ENCODE measurements at places on chromosomes 7 and 10.

- DNase-seq: peak; percentile 16
Observed at GRCh38 chr7:149811221-149811620, 27.0 kb upstream of the ZNF862 start.

DNA sequence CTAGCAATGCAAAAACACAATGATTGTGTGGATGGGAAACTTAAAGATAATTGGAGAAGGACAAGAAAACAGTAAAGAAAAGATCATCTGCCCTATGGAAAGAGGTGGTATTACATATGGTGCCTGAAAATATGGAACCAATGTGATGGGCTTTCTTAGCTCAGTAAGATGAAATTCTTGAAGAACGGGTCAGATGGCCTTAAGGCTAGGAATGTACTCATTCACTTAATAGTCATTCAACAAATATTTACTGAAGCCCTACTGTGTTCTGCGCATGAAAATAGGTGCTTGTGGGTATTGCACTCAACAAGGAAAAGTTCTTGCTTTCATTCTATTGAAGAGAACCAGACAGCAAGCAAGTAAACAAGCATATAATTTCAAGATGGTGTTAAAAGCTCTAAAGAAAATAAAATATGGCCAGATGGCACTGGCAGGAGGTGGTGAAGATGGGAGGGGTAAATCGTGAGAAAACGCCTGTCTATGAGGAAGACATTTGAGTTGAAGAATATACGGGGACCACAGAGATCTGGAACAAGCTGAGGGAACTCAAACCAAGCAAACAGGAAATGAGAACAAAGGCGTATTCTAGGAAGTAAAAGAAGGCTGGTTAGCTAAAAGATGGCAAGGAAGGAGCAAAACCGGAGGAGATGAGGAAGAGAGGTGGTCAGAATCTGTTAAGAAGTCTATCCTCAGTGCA is 179.7 kb downstream of the ANK3 start:
- DNase-seq: no peak

DNA sequence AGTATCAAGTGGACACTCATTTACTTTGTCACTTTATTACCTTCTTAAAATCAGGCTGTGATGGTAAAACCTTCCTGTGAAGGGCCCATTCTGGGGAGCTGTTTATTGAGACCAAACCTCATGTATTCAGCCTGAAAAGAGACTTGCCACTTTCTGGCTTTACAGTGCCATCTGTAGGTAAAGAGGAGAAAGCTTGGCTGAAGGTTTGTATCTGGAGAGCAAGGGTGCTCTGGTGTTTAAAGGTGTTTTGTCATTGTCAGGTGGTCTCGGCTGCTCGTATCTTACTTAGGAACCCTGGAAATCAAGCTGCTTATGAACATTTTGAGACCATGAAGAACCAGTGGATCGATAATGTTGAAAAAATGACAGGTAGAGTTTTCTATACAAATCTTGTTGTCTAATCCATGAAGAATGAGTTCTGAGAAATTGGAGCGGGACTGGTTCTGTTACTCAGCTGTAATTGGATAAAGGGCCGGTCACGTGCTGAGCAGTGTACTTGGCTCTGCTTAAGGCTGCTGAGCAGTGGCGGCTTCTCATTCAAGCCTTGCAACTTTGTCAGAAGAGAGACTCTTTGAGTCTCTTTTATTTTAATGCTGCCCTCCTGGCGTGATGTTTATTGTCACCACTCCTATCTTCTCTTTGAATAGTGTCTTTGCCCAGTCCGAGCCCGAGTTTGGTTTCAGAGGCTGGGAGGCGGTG is 46.9 kb downstream of the AP3M1 start:
- DNase-seq: peak; percentile 14

- DNase-seq: no peak
Observed at GRCh38 chr10:122290334-122290733, 19.2 kb downstream of the BTBD16 start.

GRCh38 chr7:69800495-69800894 is 202.2 kb downstream of the AUTS2 start:
- DNase-seq: peak; percentile 71

GRCh38 chr7:41147606-41148485 is 555.0 kb downstream of the INHBA start:
- no peak for DNase-seq

GRCh38 chr7:25664593-25664992 is 436.3 kb upstream of the NPVF start:
- no peak for DNase-seq

GRCh38 chr10:32445740-32446535 is at the start of gene CCDC7:
CCDC7 (plus strand) TSS chr10:32446140; CDS start chr10:32451643, 5,503 bp downstream.
- peak; percentile 76 for DNase-seq

DNA sequence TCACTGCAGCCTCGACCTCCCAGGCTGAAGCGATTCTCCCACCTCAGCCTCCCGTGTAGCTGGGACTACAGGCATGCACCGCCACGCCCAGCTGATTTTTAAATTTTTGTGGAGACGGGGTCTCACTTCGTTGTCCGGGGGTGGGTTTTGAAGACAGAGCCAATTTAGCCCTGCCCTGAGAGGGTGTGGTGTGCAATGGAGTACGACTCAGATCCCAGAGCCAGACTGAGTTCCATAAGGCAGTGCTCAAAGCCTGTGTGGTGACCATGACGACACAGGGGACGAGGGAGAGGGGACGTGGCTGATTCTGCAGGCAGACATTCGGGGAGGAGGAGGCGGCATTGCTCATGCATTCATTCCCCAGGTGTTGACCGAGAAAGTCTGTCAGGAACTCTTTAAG is 72.1 kb downstream of the ZMIZ1 start:
- no peak for DNase-seq

- no peak for DNase-seq
Observed at GRCh38 chr7:123774496-123774895, 25.7 kb upstream of the WASL start.

GRCh38 chr7:135180122-135180521 is 9.6 kb upstream of the CYREN start:
- no peak for DNase-seq

- DNase-seq: no peak
Observed at GRCh38 chr7:42880392-42880791, 31.5 kb downstream of the C7orf25 start.

DNA sequence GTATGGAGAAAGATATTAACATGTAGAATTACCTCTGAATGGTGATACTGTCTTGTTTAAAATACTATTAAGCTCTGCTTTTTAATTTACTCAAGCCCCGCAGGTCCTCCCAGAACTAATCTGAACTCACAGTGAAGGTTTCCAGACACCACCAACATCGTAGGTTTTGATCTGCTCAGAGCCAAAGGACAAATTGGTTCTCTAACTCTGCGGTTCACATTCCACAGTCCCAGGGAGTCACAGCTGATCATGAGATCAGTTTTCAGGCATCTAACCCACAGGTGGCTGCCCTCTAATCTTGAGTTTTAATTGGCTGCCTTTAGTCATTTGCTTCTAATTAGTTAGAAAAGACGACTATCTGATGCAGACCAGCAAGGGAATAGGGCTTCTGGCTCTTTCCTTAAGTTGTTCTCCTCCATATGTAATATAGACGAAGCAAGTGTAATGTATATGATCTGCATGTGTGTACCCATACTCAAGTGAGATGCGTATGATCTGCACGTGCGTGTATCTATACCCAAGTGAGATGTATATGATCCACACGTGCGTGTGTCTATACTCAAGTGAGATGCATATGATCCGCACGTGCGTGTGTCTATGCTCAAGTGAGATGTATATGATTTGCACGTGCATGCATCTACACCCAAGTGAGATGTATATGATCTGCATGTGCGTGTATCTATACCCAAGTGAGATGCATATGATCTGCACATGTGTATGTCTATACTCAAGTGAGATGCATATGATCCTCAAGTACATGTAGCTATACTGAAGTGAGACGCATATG is 331.5 kb upstream of the NPVF start:
- DNase-seq: no peak

GRCh38 chr7:41048771-41049170 is 654.1 kb downstream of the INHBA start:
- DNase-seq: no peak

DNA sequence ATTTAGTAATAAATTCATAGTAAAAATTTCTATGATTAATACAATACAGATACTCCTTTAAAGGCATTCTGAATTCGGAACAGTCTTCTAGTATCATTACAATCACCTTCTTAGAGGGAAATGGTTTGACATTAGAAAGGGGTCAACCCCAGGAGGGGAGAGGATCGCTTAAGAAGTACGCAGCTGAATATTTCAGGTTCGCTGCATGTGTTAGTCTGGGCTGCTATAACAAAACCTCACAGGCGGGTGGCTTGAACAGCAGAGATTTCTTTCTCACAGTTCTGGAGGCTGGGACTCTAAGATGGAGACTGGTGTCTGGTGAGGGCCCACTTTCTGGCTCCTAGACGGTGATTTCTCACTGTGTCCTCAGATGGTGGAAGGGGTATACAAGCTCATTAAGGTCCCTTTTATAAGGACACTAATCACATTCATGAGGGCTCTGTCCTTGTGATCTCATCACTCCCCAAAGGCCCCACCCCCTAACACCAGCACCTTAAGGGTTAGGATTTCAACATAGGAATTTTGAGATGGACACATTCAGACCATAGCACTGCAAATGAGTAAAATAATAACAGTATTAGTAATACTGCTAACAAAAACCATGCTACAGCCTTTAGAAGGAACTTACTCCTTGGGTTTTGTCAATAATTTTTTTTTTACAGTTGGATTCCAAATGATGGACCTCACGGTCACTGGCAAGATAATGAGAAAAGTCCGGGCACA is 34.0 kb downstream of the GNA12 start:
- DNase-seq: no peak

DNA sequence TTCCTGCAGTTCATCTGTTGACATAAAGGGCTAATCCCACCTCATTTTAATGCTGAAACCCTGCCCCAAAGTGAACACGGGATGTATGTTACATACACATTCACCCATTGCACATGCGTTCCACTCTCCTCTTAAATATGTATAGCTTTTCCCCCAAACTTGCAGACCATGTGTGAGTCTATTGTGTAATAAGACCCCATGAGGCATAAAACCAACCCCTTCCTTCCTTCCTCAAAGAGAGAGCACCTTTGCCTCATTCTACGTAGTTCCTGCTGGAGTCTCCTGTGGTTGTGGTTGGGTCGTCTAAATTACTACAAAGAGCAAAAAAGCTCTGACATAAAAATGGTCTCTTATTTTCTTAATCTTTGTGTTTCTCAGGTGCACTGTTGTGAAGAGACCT is 345.7 kb upstream of the KLF6 start:
- DNase-seq: no peak

DNA sequence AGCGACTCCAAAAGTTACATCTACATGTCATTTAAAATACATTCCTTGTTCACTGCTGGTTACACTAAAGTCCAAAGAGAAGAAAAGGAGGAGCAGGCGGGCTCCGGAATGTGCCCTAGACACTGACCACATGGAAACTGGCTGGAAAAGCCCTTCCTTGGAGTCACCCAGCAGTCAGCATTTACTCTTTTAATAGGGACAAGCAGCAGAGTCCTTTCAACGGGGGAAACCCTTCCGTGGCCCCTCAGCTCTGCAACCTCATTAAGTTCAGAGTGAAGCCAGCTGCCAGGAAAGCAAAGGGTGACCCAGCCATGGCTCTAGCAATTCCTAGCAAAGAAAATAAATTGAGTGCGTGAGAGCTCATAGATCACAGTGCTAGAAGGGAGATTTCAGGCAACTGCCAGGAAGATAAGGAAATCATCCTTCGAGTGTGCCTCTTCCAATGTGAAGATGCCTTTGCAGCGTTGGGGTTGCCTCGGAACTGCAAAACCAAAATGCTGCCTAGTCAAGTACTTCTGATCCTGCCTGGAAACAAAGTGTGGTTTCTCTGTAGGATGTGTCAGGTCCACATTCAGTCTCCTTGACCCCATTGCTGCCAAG is 101.6 kb downstream of the SORBS1 start:
- DNase-seq: no peak

DNA sequence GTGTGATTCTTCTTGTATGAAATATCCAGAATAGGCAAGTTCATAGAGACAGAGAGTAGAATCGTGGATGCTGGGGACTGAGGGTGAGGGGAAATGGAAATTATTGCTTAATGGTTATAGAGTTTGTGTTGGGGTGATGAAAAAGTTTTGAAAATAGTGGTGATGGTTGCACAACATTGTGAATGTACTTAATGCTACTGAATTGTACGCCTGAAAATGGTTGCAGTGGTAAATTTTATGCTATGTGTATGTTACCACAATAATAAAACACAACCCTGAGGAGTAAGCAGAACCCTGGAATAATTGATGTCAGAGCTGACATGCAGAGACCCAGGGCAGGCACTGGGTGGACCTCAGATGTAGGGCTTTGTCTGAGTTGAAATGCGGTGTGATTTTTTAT is 57.6 kb downstream of the TACR2 start:
- DNase-seq: no peak

GRCh38 chr7:101804088-101804963 is 13.1 kb upstream of the CUX1 start:
- no peak for DNase-seq

DNA sequence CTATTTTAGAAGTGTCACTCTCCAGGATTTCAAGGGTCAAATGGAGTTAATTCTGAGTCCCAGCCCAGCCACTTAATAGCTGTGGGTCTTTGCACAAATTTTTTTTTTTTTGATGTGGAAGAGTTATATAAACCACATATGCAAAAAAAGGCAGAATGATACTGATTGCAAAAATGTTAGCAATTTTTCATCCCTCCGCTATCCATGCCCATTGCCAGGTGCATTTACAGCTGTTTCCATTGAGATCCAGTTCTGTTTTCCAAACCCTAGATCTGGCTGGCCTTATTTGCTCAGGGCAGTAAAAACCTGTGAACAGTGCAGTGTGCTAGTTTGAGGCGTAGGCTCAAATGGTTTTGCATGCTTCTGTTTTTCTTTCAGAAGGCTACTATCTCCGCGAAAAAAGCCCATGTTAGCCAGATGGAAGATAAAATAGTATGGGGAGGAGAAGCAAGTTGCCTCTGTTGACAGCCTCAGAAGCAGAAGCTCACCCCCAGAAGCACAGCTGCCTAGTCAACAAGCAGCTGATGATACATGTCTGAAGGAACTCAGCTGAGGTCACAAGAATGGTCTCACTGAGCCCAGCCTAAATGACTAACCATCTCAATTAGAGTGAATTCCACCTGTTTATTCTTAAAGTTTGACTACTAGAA is 997 bp upstream of the ZNF138 start:
- no peak for DNase-seq

- no peak for DNase-seq
Observed at GRCh38 chr10:86956848-86957448, 467 bp downstream of the MMRN2 start.

DNA sequence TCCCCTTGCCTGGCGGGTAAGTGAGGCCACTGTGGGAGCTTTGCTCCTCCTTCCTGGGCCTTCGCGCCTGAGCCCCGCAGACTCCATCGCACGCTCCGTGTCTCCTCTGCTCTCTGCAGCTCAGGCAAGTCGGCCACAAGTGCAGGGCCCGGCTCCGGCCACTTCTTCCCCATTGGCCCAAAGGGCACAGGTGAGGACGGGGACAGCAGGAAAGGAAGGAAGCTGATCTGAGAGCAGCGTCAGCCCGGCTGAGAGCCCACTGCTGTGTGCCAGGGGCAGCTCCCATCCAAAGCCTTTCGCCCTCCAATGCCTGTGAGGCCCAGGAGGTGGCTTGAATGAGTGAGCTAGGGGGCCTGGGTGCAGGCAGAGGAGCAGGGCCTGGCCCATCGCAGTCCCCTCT is 33.7 kb upstream of the RHEB start:
- no peak for DNase-seq

- DNase-seq: no peak
Observed at GRCh38 chr10:129717816-129718547, 246.1 kb downstream of the EBF3 start.

GRCh38 chr10:12027539-12027938 is 15.1 kb downstream of the UPF2 start:
- no peak for DNase-seq

GRCh38 chr10:125208854-125209565 is 48.6 kb upstream of the CTBP2 start:
- no peak for DNase-seq

GRCh38 chr7:32206987-32207386 is 136.8 kb upstream of the PDE1C start:
- DNase-seq: peak; percentile 29

All from SW480 (cell line).